ENCODE measurements at places on chromosomes 3 and 15. TPM values are rescaled to one million over a fixed set of nuclear protein-coding genes. Genes with fewer than 3 reads are reported as not detected.

GRCh38 chr15:75090388-75090734 is 67.0 kb downstream of the PPCDC start:
- peaks cover 28% of the 10 kb centered on the region for H3K4me1 ChIP-seq
- H3K27me3 ChIP-seq = no peaks in the 10 kb centered on the region
- no peak overlapping the region for H3K4me3 ChIP-seq
- peak overlapping the region; percentile 63 for H3K27ac ChIP-seq
- no peaks in the 10 kb centered on the region for H3K36me3 ChIP-seq

DNA sequence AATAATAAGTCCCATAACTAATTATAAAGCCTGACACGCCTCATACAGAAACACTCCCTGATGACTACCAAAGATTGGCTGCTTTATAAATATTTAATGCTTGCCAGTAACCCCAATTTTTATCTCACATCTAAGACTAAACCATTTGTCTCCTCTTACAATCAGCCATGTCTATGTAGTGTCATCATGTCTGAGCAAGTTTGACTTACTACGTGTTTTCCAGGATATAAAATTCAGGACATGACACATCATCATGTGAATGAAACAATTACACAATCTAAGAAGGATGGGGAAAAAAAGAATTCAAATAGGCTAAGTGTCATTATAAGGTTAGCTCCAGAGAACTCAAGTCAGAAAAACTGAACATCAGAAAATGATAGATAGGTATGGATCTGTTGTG is 208.7 kb downstream of the MECOM start:
- no peak for DNase-seq
- H3K4me1 ChIP-seq = peaks cover 9% of the 10 kb centered on the region
- H3K36me3 ChIP-seq = no peaks in the 10 kb centered on the region
- H3K4me3 ChIP-seq = no peak overlapping the region

GRCh38 chr15:75749820-75750219 is 37.2 kb upstream of the CSPG4 start:
- H3K36me3 ChIP-seq = no peaks in the 10 kb centered on the region
- no peak overlapping the region for H3K4me3 ChIP-seq
- H3K27ac ChIP-seq = no peak overlapping the region
- no peaks in the 10 kb centered on the region for H3K4me1 ChIP-seq

ACVR2B gene
- total RNA-seq = 11.0 TPM

DNA sequence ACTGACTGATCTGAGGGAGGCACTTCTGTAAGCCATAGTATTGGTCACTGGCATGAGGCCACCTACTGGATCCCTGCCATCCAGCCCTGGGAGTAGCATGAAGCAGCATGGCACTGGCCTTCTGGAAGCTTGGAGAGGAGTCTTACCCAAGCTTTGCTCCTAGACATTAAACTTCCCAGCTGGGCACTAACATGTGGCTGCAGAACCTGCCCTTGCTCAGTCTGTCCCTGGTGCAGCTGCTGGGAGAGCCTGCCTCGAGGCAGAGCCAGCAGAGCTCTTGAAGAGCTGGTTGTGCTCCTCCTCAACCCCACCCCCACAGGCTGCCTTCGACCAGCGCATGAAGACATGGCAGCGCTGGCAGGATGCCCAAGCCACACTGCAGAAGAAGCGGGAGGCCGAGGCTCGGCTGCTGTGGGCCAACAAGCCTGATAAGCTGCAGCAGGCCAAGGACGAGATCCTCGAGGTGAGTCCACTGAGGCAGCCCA is 17.1 kb upstream of the SNX22 start:
- no peak overlapping the region for H3K4me3 ChIP-seq
- no peaks in the 10 kb centered on the region for H3K4me1 ChIP-seq
- no peaks in the 10 kb centered on the region for H3K27me3 ChIP-seq
- H3K27ac ChIP-seq = no peak overlapping the region

ALG1L2 gene
- 2.2 TPM for total RNA-seq

DNA sequence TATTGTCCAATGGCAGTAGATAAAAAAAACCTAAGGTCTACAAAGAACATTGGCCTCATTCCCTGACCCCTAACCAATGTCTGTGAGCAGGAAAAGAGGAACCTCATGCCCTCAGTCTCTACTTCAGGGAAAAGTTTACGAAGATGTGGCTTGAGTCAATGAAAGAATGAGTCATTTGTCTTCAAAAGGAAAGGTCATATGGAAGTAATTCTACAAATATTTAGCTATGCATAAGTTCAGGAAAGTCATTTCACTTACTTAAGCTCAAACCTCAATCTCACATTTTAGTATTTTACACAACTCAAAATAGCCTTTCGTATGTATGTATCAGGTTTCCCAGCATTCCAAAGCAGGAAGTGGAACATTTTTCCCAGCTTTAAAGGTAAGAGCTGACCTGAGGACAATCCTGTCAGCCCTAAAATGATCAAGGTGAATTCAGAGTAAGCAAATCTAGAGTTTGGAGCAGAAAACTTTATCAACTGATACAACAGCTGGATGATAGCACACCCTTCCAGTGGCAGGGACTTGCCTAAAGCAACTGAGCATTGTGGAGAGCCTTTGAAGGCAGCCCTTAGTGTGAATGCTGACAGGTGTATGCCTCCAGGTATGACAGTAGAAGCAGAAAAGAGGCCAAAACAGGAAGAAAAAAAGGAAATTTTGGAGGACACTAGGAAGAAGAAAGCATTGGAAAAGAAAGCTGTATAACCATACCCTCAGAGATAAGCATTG is 53.9 kb upstream of the ACKR4 start:
- peaks cover 24% of the 10 kb centered on the region for H3K4me1 ChIP-seq
- DNase-seq = peak; percentile 22
- peak overlapping the region; percentile 81 for H3K27ac ChIP-seq
- no peaks in the 10 kb centered on the region for H3K27me3 ChIP-seq

- H3K4me3 ChIP-seq = no peak overlapping the region
- H3K4me1 ChIP-seq = no peaks in the 10 kb centered on the region
- no peaks in the 10 kb centered on the region for H3K36me3 ChIP-seq
- no peak for DNase-seq
- H3K27ac ChIP-seq = no peak overlapping the region
- H3K27me3 ChIP-seq = no peaks in the 10 kb centered on the region
Measured at GRCh38 chr3:4581124-4581424, 87.9 kb downstream of the ITPR1 start.

GRCh38 chr3:4008205-4008604 is 209.0 kb downstream of the LRRN1 start:
- no peaks in the 10 kb centered on the region for H3K27me3 ChIP-seq
- H3K36me3 ChIP-seq = no peaks in the 10 kb centered on the region
- H3K27ac ChIP-seq = no peak overlapping the region
- no peak for DNase-seq
- H3K4me1 ChIP-seq = no peaks in the 10 kb centered on the region
- H3K4me3 ChIP-seq = no peak overlapping the region

ANKRD34C gene
- not detected for total RNA-seq

DCLK3 gene
- not detected for total RNA-seq

GRCh38 chr3:152345233-152345632 is 76.5 kb downstream of the MBNL1 start:
- H3K27me3 ChIP-seq = no peaks in the 10 kb centered on the region
- H3K4me3 ChIP-seq = no peak overlapping the region
- DNase-seq = no peak
- H3K4me1 ChIP-seq = peaks cover 22% of the 10 kb centered on the region
- H3K27ac ChIP-seq = no peak overlapping the region

GRCh38 chr15:23566651-23567050 is 1.2 kb downstream of the MKRN3 start:
- 0 out of 2 replicates have a peak, but pooled peaks cover 6% of the 10 kb centered on the region for H3K36me3 ChIP-seq
- H3K4me1 ChIP-seq = peaks cover 39% of the 10 kb centered on the region
- H3K4me3 ChIP-seq = peak overlapping the region; percentile 93
- DNase-seq = peak; percentile 90
- peak overlapping the region; percentile 94 for H3K27ac ChIP-seq
- no peaks in the 10 kb centered on the region for H3K27me3 ChIP-seq

LSAMP gene
- total RNA-seq = not detected

- H3K4me3 ChIP-seq = no peak overlapping the region
- no peak for DNase-seq
- H3K27ac ChIP-seq = no peak overlapping the region
- no peaks in the 10 kb centered on the region for H3K4me1 ChIP-seq
- no peaks in the 10 kb centered on the region for H3K27me3 ChIP-seq
Measured at GRCh38 chr15:40739047-40739446, 16.0 kb downstream of the RMDN3 start.

DNA sequence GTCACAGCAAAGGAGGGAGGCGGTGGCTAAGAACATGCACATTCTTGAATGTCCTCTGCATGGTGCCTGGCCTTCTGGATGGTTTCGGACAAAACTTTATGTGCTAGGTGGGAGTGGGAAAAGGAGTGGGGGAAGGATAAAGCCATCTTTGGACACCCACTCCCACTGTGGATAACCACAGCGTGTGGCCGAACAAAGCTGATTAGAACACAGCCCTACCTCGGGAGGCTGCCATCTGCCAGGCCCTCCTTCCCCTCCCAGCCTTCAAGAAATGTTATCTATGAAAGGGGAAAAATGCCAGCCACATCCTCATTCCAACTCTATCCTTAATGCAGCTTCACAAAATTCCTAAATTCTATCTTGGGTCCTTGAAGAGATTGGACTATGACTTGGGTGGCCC is 18.8 kb downstream of the AMOTL2 start:
- H3K4me1 ChIP-seq = peaks cover 93% of the 10 kb centered on the region
- peak overlapping the region; percentile 100 for H3K27ac ChIP-seq
- peaks cover 56% of the 10 kb centered on the region for H3K36me3 ChIP-seq
- no peak for DNase-seq
- no peak overlapping the region for H3K4me3 ChIP-seq

CPOX gene
- 30.4 TPM for total RNA-seq

DNA sequence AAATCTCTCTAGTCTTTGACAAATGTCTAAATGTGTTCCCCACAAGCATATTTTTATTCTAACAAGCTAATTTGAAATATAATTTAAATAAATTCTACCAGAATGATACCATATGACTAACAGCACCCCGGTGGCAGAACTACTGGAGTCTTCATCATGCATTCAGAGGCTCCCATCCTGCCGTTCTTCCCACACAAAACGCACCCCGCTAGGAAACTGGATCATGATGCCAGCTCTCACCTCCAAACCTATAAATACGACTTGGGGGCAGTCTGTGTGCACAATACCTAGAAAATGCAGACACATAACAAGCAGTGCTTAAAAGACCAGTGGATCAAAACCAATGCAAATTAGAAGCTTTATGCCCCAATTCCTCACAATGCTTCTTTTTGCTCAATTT is 8.5 kb downstream of the HOMER2 start:
- no peak for DNase-seq
- H3K27ac ChIP-seq = no peak overlapping the region
- H3K36me3 ChIP-seq = no peaks in the 10 kb centered on the region
- no peak overlapping the region for H3K4me3 ChIP-seq
- H3K4me1 ChIP-seq = peaks cover 23% of the 10 kb centered on the region

- H3K36me3 ChIP-seq = no peaks in the 10 kb centered on the region
- H3K4me3 ChIP-seq = no peak overlapping the region
- no peak for DNase-seq
- no peaks in the 10 kb centered on the region for H3K4me1 ChIP-seq
Measured at GRCh38 chr3:117131259-117131658, 421.7 kb downstream of the TUSC7 start.

- no peaks in the 10 kb centered on the region for H3K36me3 ChIP-seq
- no peak for DNase-seq
- no peak overlapping the region for H3K27ac ChIP-seq
- H3K4me1 ChIP-seq = no peaks in the 10 kb centered on the region
Measured at GRCh38 chr3:129077222-129077621, 16.6 kb downstream of the GP9 start.

DNA sequence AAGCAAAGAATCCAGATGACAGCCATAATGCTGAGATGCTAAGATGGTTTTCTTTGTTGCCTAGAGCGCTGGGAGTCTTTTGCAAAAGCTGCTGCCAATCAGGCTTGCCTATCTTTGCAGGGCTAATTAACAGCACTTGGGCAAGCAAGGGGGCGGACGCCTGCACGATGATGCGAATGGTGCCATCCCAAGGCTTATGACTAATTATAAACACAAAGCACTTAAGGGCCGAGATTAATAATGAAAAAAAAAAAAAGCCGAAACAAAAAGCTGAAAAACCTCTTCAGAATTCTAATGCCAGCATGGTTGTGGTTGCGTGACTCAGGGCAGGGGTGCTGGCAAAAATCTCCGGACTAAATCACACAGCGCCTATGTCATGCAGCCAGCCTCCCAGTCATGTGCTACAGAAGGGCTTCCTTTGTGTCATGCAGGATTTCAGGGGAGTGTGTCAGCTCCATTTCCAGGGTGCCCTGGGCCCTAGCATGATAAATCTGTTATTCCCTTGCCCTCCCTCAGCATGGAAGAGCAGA is 185.0 kb upstream of the ANKRD28 start:
- H3K36me3 ChIP-seq = no peaks in the 10 kb centered on the region
- H3K4me1 ChIP-seq = peaks cover 27% of the 10 kb centered on the region
- peak overlapping the region; percentile 89 for H3K27ac ChIP-seq
- H3K4me3 ChIP-seq = peak overlapping the region; percentile 38

ACTC1 gene
- not detected for total RNA-seq

- H3K27me3 ChIP-seq = no peaks in the 10 kb centered on the region
- peaks cover 26% of the 10 kb centered on the region for H3K4me1 ChIP-seq
- no peak for DNase-seq
- H3K27ac ChIP-seq = no peak overlapping the region
- no peak overlapping the region for H3K4me3 ChIP-seq
- no peaks in the 10 kb centered on the region for H3K36me3 ChIP-seq
Measured at GRCh38 chr3:99915906-99916432, 98.3 kb downstream of the CMSS1 start.

DNA sequence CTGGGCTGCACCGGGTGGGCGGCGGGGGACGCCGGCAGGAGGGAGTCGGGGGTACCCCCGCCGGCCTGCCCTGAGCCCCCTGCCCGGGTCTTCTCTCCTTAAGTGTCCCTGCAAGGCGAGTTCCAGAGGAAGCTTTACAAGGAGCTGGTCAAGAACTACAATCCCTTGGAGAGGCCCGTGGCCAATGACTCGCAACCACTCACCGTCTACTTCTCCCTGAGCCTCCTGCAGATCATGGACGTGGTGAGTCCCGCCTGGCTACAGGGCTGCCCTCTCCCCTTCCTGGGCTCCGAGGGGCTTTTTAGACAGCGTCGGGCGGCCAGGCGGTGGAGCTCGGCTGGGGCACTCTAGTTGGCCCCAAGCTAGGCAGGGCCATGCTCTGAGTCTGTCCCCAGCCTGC is 480 bp downstream of the CHRNA7 start:
- no peaks in the 10 kb centered on the region for H3K4me1 ChIP-seq
- no peak overlapping the region for H3K27ac ChIP-seq
- H3K36me3 ChIP-seq = no peaks in the 10 kb centered on the region
- no peaks in the 10 kb centered on the region for H3K27me3 ChIP-seq
- H3K4me3 ChIP-seq = no peak overlapping the region
- no peak for DNase-seq

DNA sequence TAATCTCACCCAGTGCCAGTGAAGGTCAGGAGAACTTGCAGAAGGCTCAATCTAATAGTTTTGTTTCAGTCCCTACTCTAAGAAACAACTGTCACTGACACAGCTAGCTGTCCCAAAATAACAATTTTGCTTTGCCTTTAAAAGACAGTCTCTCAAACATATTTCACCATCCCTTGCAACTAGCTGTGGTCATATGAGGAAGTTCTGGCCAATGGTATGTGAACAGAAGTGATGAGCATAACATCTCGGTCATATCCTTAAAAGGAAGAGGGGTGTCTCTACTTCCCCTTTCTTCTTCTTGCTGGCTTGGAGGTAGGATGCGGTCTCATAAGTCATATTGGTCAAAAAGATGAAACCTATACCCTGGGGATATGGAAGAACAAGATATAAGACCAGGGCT is 198.1 kb downstream of the NEK10 start:
- H3K27me3 ChIP-seq = no peaks in the 10 kb centered on the region
- H3K36me3 ChIP-seq = no peaks in the 10 kb centered on the region
- no peaks in the 10 kb centered on the region for H3K4me1 ChIP-seq
- H3K4me3 ChIP-seq = no peak overlapping the region
- DNase-seq = no peak
- H3K27ac ChIP-seq = no peak overlapping the region

Data from PC-9 (cell line).